Stimulated activated naive CD8-positive, alpha-beta T cell treated with anti-CD3 and anti-CD28 coated beads, Interleukin-15, Interleukin-2, amounts not matched to agents 100 U/mL and 50 U/mL, for 24 hours (primary cell): ENCODE measurements at places on chromosomes 1 and 21.

DNA sequence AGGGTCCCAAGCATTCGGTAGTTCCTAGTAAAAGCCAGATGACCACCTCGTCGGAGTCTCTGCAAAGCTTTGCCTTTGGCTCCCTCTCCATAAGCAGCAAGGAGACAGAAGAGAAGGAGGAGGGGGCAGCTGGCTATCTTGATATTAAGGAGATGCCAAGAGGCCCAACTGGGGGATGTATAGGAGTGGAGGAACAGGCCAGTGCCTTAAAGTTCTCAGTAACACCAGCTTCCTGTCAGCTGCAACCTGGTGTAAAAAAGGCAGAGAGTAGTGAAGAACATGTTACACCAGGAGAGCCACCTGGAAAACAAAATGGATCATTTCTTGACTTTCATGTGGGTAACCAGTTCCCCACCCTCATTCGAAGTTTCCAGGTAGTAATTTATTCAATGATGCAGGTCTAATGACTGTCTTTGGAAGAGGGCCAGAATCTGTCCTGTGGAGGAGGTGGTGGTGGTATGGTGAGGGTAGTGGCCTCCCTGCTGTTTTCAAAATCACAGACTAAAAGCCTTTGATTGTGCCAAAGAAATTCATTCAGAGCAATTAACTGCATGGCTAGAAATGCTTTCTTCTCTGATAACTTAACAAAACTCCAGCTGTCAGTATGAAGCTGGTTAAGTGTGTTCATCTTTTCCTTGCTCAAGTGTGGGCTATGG lies 27.3 kb downstream of the TMEM200B start:
- no peak for DNase-seq

- DNase-seq, result no peak
Measured at GRCh38 chr1:31371121-31371959, 1.5 kb downstream of the FABP3 start.

DNA sequence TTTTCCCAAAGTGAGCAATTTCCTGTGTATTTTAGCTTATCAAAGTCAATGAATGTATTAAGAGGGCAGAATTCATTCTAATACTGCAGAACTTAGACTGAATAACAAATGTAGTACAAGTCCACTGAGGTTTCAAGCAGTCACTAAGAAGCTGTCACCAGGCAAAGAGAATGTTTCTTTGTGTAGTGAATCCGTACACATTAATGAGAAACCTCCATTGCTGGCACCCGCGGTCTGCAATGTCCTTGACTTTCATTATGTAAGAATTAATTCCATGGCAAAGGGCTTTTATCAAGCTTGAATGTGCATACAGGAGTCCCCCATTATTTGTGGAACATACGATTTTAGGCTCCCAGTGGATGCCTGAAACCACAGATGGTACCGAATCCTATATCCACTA lies 719.5 kb upstream of the TMPRSS15 start:
- no peak for DNase-seq

GRCh38 chr1:219422811-219423598 lies 189.9 kb downstream of the ZC3H11B start:
- no peak for DNase-seq

DNA sequence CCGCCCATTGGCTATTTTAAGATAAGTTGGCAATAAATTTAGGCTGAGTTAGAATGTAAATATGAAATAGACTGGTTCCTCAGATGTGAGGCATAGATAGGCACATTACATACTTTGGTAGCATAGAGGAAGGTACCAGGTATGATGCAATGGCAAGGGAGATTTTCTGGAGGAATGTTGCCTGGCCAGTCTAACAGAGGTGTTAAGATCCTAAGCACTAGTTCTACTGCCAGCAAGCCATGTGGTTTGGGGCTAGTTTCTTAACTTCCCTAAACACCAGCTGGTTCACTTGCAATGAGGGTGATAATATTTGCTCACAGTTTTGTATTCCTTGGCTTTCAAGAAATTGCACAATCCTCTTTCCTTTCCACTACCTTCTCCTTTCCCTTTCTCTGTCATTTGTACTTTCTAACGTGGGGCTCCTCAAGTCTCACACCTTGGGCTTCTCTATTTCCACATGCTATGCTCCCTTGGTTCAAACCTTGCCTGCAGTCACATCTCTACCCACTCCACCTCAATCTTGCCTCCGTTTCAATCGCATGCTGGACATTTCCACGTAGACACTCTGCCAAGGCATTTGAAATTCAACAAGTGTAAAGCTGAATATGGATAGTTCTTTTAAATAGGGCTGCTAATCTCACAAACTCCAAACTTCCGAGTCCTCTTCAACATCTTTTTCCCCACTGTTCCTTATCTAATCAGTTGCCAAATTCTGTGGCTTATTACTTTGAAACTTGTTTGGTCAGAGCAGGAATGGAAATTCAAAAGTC lies 4.7 kb upstream of the CD55 start:
- no peak for DNase-seq
